ENCODE measurements at places on chromosomes 3 and 15. TPM values are rescaled to one million over a fixed set of nuclear protein-coding genes. Genes with fewer than 3 reads are reported as not detected.

GRCh38 chr3:87837076-87837475 is 221.7 kb downstream of the CGGBP1 start:
- no peak for DNase-seq

The SNURF gene
- 10.4 TPM for total RNA-seq

DNA sequence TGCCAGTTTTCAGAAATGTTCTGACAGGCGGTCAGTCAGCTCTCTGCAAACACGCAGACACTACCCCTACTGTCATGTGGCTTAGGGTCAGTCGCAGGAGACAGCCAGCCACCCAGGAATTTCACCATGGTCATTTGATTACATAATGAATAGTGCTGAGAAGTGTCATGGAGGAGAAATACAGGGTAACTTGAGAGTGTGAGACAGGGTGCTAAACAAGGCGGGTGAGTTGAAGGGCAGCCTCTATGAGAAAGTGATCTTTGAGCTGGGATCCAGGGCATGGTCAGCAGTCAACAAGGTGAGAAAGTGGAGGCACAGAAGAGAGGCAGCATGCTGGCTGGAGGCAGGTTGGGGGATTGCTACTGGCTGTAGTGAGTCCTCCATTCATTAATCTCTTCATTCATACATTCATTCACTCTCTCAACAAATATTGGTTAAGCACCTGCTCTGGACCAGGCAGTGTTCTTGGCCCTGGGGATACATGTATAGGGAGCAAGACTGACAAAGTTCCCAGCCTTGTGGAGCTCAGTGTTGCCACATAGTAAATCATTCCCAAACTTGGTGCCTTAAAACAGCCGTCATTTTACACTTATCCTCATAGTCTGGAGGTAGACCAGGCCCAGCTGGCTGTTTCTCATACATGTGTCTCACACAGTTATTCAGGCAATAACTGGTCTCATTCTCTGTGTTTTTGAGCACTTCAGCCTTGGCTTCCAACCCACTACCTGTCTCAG is 14.8 kb downstream of the PXYLP1 start:
- no peak for DNase-seq

DNA sequence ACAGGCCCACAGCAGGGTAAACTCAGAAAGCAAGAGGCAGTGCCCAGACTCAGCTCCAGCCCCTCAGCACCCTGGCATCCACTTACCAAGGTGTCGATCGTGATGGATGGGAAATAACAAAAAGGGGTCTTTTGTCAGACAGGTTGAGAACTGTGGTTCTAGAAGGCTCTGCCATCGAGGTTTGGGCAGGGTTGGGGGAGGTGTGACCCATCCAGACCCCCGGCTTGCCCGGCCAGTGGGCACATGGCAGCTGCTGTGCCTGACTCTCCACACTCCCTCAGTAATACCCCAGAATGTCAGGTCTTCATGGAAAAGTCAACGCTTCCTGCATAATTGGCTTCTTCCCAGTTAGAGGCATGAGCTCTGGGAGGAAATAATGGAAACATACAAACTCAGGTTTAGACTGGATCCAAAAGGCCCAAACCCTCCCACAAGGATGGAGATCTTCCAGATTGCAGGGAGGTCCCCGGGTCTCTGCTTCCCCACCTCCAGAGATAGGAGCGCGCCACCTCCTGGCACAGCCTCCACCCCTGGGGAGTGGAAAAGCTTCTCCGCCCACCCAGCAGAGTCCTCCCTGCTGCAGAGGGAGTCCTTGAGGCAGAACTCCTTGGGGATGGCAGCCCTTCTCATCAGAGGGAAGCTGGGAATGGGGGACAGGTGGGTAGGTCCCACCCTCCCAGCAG is 149.8 kb upstream of the IQSEC1 start:
- DNase-seq = no peak

The FOXB1 gene
- total RNA-seq = not detected

DNA sequence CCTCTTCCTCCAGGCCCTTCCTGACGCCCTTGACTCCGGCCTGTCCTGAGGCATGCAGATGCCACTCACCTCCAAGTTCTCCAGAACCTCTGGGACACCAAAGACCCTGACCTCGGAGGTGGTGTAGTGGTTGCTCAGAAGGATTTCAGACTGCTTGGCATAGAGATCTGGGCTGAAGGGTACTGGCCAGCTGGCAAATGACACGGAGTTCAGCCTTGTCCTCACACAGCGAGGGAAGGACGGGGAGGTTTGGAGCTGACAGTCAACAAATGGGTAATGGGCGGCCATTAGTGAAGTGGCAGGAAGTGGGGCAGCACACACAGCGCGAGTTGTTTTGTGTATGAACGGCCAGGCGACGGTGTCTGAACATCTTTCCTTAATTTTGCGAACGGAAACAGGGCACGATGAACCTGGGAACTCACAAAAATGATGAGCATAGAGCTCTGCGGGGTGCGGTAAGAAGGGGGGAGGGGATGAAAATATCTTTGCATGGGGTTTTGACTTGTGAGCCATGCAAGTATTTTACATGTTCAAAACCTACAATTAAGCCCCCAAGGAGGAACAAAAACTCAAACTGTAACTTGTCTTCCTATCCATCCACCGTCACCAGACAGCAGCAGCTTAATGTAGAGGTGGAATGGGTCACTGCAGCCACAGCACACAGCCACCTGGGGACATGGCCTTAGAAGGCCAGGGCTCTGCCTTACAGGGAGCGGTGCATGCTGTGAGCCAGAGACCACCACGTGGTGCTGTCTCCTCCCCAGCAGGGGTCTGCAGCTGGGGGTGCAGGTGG is 43.6 kb upstream of the RPL32 start:
- DNase-seq = no peak

- DNase-seq = no peak
Observed at GRCh38 chr3:144744473-144744872, 772.9 kb downstream of the DIPK2A start.

DNA sequence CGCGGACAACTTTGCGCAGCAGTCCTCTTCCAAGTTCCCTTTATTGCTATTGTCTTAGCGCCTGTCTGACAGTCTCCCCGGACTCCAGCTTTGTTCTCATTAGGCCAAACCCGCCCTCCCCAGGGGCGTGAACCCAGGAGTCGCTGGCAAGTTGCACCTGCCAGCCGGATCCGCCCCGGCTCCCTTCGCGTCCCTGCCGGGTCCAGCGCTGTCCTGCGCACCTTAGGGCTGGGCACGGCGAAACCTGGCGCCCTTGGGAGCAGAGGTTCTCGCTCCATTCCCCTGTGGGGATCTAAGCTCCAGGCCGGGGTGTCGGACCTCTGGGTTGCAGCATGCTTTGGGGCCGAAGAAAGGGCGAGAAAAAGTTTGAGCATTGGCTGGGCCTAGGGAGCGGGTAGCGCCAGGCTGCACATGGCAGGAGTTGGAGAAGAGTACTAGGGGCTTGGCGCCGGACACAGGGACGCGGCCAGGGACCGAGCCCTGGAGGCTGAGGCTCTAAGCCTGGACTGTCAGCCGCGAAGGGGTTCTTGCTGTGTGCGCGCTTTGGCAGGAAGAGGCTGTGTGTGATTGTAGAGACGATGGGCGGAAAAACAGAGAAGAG is 335.1 kb upstream of the THRB start:
- DNase-seq = no peak

GRCh38 chr3:54882129-54882833 is 45.6 kb downstream of the LRTM1 start:
- no peak for DNase-seq

DNA sequence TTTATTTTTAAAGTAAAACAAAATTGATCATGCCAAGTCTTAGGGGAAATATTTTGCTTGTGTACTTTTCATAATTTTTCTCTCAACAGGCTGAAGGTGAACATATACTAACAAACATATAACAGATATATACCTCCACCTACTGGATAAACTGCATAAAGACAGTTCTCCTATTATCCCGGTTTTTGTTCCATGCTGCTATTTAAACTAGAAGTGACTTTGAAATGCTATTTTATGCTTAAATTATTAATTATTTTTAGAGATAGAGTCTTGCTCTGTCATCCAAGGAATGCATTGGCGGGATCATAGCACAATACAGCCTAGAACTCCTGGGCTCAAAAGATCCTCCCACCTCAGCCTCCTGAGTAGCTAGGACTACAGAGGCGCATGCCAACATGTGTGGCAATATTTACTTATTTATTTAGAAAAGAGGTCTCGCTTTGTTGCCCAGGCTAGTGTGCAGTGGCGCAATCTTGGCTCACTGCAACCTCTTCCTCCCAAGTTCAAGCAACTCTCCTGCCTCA is 49.8 kb downstream of the ST3GAL6 start:
- DNase-seq = no peak

GRCh38 chr3:149120051-149120972 is 9.1 kb upstream of the HPS3 start:
- DNase-seq = peak; percentile 43

DNA sequence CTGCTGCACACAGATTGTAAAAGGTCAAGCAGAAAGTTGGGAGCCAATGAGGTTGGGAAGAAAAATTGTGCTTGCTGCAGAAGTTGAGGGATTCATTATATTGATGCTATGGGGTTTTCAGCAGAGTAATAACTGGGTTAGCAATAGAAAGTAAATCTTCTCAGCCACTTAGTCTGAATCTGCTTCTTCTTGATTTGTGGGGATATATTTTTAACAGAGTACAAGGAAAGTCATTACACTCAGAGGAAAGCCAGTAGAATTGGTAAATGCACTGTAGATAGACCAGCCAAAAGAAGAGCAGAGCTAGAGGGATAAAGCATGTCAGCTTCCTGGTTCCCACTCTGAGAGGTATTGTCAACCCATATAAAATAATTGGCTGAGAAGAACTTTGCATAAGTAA is 663.6 kb downstream of the NLGN1 start:
- no peak for DNase-seq

GRCh38 chr3:73474619-73475018 is 150.1 kb downstream of the PDZRN3 start:
- DNase-seq = no peak

- no peak for DNase-seq
Observed at GRCh38 chr15:62109437-62109836, 42.7 kb downstream of the C2CD4A start.

GRCh38 chr3:82311901-82312300 is 550.5 kb upstream of the GBE1 start:
- DNase-seq = no peak

GRCh38 chr3:188913084-188913483 is 258.7 kb upstream of the TPRG1 start:
- no peak for DNase-seq

GRCh38 chr3:56915966-56916586 is 114.3 kb upstream of the ARHGEF3 start:
- no peak for DNase-seq

The SSUH2 gene
- total RNA-seq = not detected

The AHSG gene
- total RNA-seq = not detected

- DNase-seq = no peak
Observed at GRCh38 chr15:88115486-88116152, 140.9 kb downstream of the NTRK3 start.

DNA sequence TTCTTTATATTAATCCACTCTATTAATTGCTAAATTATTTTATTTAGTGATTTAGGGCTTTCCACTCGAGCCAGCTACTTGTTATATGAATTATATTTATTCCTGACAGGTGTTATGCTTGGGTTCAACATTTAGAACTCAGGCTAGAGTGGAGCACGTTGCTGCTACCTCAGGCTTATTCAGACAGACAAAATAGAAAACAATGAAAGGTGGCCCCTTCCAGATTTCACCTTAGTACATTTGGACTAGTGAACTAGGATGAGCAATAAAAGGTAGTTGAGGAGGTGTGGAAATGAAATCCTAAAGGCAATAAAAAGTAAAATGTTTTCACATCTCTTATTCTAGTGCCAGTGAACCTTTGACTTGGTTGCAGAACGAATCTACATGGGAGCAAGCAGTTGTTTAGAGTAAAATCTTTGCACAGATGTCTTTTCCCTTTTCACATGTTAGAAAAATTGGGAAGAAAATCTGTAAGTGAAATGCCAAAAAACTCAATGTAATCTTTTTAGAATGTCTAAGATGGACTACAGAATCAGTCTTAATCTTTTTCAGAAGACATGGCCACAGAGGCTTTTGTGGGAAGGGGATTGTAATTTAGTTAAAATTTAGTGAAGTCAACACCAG is 63.8 kb downstream of the AKAP13 start:
- no peak for DNase-seq

The EFHB gene
- 0.32 TPM for total RNA-seq
